Right lobe of liver (tissue), 6 donors: ENCODE measurements at places on chromosomes 11 and 22. TPM values are rescaled to one million over a fixed set of nuclear protein-coding genes. Genes with fewer than 3 reads are reported as not detected.

OR52W1 gene
- total RNA-seq, result not detected

TEAD1 gene
- total RNA-seq, result 31.4 TPM

TRIM6 gene
- 0.44 TPM for total RNA-seq

MMP12 gene
- total RNA-seq, result not detected

PRR14L gene
- total RNA-seq, result 22.8 TPM

IFTAP gene
- total RNA-seq, result 9.2 TPM

SCUBE2 gene
- total RNA-seq, result 0.38 TPM

CDPF1 gene
- total RNA-seq, result 2.9 TPM

OR51V1 gene
- total RNA-seq, result not detected

TCN2 gene
- 13.7 TPM for total RNA-seq

FDX1 gene
- 32.2 TPM for total RNA-seq

OR51E1 gene
- total RNA-seq, result not detected

CYTH4 gene
- total RNA-seq, result 3.1 TPM

GRCh38 chr11:2552210-2552609 is 107.4 kb downstream of the KCNQ1 start:
- DNase-seq, result no peak

DNA sequence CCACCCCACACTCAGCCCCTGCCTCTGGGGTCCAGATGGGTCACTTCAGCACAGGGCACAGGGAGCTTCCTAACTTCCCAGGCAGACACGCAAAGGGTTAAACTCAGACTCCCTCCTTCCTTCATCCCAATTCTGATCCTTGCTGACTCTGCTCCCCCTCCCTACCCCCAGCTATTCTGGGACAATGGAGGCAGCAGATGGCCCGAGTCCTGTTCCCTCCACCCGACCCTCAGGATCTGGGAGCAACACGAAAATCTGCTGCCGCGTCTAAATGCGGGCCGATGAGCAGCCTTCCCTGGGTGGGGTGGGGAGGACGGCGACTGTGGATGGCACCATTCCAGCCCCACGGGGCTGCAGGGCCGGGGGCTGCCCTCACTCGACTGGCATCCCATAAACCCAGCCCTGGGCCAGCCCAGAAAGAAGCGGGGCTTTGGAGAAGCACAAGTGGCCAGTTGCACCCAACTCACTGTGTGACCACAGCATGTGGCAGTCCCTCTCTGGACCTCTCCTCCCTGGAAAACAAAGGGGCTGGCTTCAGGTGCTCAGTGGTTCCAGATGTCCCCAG is 18.7 kb downstream of the MFNG start:
- DNase-seq, result no peak

DNA sequence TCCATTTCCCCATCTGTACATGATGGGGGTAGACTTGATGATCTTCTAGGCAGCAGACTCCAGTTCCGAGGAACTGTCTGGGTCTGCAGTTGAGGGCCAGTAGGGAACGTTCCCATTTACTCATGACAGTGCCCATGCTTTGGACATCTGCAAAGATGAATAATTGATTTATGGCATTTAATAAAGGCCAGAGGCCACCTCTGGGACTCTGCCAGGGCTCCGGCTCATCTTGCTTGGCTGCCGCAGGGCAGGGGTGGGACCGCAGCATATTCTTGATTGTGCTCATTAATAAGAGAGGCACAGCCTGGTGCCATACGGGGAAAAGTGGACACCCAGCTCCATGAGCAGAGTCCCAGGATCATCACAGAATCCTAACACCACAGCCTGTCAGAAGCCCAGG is 28.1 kb upstream of the KLHL35 start:
- DNase-seq, result no peak

GRCh38 chr22:17880020-17880419 is 105.8 kb upstream of the BID start:
- no peak for DNase-seq

DNA sequence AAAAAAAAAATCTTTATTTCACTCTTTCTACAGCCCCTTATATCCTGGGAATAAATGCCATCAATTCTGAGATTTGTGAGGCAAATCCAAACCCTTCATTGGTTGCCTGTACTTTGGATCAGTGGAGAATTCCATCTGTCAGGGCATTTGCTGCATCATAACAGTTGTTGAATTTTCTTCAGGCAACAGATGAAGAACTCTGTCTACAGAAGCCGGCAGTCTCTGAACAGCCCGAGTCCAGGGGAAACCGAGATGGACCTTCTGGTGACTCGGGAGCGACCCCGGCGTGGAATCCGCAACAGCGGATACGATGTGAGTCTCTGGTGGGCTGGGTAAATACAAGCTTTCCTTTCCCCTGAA is 82.3 kb downstream of the C11orf91 start:
- no peak for DNase-seq

DNA sequence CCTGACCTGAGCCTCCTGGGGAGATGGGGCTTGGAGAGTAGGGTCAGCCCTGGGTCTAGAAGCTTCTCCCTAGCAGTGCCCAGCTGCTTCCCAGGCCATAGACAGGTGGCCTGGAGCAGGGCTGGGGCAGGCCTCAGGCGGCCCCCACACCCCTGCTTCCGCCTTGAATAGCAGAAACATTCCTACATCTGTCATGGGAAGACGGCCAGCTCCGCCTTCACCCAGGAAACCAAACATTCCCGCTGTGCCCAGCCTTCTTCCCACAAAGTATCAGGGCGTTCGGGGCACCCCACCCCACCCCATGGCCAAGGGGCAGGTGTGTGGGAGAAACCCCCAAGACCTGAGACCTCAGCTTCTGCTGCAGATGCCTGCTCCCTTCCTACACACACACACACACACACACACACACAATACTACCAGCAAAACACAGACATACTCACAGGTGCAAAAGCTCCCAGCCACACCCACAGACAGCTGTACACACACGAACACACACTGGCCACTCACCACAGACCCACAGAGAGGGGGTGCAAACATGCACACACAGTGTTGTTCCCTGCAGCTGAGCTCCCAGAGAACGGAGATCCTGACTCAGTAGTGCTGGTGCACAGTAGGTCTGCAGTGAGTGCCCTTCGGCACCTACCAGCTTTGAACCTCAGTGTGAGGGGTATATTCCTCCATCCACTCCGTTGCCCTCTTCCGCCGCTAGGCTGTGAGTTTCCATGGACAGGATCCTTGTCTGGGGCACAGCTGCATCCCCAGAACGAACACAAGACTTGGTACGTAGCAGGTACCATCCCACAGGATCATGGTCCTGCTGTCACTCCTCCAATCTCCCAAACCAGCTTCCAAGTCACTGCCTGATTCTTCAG is 37.4 kb downstream of the PDGFB start:
- no peak for DNase-seq

DNA sequence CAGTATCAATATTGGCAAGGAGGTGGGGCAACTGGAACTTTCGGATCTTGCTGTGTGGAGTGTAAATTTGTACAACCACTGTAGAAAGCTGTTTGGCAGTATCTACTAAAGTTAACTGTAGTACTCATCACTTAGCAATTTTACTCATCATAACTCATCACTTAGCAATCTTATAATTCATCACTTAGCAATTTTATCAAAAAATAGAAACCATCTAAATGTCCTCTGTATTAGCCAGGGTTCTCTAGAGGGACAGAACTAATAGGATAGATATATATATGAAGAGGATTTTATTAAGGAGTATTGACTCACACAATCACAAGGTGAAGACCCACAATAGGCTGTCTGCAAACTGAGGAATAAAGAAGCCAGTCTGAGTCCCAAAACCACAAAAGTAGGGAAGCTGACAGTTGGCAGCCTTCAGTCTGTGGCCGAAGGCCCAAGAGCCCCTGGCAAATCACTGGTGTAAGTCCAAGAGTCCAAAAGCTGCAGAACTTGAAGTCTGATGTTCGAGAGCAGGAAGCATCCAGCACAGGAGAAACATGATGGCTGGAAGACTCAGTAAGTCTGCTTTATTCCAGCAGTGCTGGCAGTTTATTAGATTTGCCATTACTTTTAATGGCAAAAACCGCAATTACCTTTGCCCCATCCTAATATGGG is 92.9 kb upstream of the USP47 start:
- no peak for DNase-seq

DNA sequence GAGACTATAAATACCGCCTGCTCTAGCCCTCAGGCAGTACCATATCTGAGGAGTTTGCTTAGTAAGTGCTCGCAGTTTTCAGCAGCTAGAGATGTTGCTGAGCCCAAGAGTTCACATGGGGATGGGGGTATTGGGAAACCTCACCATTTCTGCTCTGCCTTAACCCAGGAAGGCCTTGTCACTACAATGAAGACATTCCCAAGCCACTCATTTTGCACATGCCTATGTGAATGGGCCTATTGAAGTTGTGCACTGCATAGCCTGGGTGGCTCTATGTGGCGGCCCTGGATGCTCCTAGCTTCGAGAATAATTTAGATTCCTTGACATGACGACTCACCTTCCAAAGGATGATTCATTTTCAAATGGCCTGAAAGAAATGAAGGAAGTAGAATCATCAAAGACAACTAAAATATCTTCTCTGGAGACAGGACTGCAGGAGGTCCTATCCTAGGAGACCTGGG is 163.4 kb downstream of the ADAMTS15 start:
- DNase-seq, result no peak

DNA sequence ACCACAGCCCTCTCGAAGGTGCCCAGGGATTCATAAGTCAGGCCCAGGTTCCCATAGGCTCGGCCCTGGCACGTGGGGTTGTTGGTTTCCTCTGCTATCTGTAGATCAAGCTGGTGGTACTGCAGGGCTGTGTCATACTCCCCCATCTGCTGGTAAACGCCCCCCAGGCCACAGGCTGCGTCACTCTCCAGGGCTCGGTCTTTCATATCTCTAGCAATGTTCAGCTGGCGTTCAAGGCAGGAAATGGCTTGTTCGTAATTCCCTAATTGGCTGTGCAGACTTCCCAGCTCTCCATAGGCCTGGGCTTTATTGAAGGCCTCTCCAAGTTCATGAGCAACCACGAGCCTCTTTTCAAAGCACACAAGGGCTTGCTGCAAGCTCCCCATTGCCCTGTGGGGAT is 186.4 kb upstream of the PITPNB start:
- no peak for DNase-seq

DNA sequence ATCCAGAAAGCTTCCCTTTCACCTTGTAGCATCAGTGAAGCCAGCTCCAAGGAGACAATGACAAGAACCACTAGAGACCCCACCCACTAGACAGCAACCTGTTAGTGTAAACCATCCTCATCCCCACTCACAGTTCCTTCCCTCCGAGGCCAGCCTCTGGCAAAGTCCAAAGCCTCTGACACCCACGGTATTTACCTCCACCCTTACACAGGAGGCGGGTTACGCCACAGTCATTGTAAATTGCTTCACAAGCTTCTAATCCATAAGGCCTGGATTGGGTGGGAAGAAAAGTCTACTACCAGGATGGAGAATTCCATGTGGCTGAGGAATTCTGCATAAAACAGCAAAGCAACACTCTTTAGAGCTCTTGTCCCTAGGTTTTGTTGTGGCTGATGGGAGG is 287.4 kb downstream of the BUD13 start:
- DNase-seq, result no peak

DNA sequence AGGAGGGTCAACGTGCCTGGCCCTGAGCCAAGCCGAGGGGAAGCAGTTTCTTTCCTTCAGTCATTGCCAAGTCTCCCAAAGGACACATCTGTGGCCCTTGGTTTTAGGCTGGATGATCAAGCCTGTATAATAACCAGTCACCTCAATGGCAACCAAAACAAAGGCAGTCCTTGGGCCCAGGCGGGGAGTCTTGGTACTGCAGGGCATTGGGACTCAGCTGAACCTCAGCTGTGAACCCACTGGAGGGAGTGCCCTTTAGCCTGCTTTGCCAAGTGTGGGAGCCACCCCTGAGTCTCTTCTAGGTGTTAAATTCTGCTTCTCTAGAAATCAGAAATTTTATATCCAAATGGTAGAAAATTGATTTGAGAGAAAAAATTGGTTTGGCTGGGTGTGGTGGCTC is 36.9 kb downstream of the CPT1A start:
- DNase-seq, result no peak

DNA sequence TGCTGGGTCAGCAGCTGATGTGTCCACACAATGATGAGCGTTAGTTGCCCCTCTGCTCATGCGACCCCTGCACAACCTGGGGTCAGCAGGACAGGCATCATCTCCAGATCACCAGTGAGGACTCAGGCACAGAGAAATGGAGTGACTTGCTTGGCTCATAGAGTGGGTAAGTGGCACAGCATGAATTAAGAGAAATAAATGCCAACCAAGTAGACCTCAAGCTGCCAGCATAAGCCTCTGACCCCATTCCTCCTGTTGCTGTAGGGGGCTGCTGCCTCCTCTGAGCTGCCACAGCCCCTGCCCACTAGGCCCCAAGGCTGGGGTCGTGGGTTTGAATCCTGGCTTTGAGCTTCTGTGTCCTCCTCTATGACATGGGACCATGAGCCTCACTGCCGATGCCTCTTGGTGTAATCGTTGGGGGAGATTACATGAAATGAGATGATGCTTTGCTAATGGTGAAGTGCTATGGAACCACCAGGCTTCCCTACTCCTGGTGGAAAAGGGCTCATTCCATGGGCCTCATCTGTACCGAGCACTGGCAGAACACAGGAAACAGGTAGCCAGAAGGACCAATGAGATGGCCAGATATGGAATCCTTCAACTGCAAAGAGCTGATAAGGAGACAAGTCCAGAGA is 33.6 kb downstream of the LRRC32 start:
- no peak for DNase-seq

- no peak for DNase-seq
Observed at GRCh38 chr11:30257058-30257457, 26.2 kb downstream of the FSHB start.

- DNase-seq, result peak; percentile 74
Observed at GRCh38 chr11:12853652-12854296, 155.3 kb upstream of the RASSF10 start.

DNA sequence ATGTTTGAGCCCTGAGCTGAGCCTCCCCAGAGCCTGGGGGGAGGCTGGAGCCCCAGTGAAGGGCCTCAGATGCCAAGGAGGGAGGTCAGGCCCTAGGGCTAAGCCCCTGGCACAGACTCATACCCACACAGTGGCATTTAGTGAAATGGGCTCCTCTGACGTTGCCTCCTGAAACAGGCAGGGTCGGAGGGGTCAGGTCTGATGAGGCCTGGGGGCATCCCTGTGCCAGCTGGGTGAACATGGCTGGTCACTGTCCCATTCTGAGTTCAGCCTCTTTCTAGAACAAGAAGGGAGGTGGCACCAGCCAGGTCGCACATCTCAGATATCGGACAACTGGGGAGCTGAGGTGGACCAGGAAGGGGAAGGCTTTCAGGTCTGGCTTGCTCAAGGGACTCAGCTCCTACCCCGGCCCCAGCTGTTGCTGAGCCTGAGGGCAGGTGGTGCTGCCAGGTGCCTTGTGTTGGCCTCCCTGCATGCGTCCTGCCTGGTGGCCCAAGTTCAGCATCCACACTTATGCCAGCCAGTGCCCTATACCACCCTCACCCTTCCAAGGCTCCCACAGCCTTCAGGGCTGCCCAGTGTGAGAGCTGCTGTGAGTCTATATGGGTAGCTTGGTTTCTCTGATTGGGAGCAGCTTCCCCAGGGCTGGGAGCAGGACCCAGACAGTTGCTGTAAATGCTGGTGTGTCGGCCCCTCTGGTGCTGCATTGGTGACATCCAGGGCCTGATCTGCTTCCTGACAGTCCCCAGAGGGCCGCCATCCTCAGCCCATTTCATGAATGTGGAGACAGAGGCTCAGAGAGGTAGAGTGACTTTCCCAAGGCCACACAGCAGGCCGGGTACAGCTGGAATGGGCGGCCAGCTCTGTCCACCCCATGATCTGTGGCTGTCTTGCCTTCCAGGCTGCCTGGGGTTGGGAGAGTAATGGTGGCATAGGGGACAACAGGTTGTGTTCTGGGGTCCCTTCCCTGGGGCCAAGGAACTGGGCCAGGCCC is 32.8 kb upstream of the PPARA start:
- no peak for DNase-seq

GRCh38 chr11:130022799-130023198 is 20.2 kb upstream of the PRDM10 start:
- DNase-seq, result no peak

- DNase-seq, result no peak
Observed at GRCh38 chr11:9600644-9601036, 27.2 kb downstream of the WEE1 start.

- no peak for DNase-seq
Observed at GRCh38 chr22:35510481-35510934, 30.1 kb upstream of the RASD2 start.
